SK-N-SH treated with all-trans-retinoic acid at 6 μM for 48 hours (cell line): ENCODE measurements at places on chromosomes 12 and 14.
A peak's percentile ranks its signal among the peaks of the same experiment; 100 is the strongest.

DNA sequence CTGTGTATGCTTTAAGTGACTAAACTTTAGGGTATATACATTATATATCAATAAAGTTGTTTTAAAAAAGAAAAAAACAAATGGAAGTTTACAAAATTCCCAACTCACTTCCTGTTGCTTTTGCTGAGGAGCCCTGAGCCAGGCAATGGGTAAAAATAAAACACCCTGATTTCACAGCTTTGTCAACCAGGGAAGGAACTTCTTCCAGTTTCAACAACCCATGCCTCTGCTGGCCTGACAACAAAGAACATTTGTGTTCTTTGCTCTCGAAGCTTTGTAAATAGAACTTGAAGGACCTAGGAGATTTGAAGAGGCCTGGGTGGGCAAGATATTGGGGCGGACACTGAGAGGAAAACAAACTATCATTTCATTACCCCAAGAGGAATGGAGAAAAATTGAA lies 141.2 kb upstream of the NOS1 start:
- no peak for ATAC-seq

- no peak for ATAC-seq
Observed at GRCh38 chr12:117744418-117744817, 224.4 kb downstream of the KSR2 start.

DNA sequence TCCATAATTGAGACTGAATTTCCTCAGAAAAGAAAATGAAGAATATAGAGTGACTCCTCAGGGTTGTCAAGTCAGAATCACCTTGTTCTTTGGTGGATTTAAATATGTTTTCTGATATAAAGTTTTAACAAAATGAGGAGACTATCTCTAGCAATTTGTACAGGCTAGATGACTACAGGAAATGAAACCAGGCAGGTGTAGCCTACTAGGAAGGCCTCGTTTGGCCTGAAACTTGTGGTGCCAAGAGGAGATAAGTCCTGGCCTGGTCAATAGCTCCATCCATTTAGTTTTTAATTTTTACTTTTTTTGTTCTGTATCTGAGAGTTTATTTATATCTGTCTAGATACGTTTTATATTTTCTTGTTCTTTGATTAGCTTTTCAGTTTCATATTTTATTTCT lies 41.5 kb downstream of the SNAPC1 start:
- ATAC-seq: no peak

DNA sequence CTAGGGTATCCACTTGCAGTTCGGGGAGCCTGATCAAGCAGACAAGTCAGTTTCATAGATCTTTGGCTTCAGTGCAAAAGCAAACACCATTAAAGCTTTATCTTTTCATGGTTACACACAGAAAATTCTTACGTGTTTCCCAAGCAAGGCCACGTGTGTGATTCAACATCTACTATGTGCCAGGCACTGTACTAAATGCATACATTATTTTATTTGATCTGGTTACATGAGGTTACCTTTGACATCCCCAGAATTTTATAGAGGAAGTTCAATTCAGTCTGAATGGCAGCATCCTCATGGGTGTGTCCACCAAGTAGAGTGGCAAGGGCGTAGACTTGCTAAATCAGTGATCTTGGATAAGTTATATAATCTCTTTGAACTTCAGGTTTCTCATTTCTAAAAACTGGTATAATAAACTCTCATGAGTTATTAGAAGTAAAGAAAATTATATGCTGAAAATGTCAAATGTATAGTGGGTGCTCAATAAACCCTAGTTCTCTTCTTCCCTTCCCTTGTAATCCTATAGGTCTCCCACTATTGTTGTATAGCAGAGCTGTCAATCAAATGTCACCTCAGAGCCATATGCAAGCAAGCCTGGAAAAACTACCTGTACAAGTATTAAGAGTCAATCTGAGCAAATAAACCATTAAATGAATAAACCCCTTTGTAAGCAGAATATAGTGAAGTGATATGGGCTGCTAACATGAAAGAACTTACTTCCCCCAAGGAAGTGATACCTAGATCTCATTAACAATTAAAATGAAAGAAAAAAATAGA lies 50.3 kb upstream of the TMX1 start:
- ATAC-seq: no peak

DNA sequence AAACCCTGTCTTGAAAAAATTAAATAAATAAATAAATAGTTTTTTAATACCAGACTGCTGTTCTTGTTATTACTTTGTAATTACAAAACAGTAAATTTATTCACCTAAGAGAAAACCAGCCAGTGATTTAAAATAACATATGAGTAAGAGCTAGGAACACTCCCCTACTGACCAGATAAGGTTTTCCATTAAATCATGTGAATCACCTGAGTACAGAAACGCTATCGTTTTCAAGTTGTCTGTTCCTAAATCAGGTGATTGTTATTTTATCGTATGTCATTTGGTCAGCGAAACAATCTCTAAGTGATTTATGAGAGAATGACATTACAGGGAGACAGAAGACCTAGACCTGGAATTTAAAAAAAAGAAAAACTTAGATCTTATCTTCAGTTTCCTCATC lies 47.3 kb downstream of the RPS29 start:
- ATAC-seq: no peak

GRCh38 chr12:111181143-111181726 lies 187.7 kb downstream of the PHETA1 start:
- ATAC-seq: peak; percentile 62

GRCh38 chr12:104590022-104590421 lies 133.3 kb downstream of the CHST11 start:
- no peak for ATAC-seq
